ENCODE measurements at places on chromosomes 1 and 21.

DNA sequence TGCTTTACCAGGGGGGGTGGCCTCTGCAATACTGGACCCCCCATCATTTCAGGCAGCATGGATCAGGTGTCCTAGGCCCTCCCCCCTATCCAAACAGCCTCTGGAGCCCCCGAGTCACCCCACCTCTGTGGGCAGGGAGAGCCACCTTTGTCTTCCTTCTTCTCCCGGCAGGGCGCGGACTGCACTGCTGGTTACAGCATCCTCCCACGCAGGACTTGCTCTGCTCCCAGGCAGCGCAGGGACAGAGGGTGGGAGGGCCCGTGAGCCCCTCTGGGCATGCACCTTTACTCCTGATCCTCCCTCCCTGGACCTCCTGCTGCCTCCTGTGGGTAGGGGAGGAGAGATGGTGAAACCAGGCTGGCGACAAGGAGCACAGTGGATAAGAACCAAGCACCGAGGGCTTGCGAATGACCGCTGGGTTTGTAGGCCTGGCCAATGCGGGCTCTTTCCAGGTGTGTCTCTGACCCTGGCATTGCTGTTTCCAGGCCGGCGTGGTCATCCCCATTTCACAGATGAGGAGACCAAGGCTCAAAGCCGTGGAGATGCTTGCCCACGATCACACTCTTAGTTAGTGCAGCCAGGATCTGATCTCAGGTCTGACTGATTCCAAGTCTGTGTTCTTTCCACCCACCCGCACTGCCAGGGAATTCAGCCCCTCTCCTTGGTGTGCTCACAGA is 73.6 kb upstream of the TARDBP start:
- no peak for DNase-seq

GRCh38 chr1:161866241-161866640 is 100.1 kb downstream of the ATF6 start:
- no peak for DNase-seq

- DNase-seq: no peak
Measured at GRCh38 chr1:27609618-27610240, 5.8 kb upstream of the AHDC1 start.

GRCh38 chr1:109821831-109822745 is 58.4 kb upstream of the EPS8L3 start:
- no peak for DNase-seq

DNA sequence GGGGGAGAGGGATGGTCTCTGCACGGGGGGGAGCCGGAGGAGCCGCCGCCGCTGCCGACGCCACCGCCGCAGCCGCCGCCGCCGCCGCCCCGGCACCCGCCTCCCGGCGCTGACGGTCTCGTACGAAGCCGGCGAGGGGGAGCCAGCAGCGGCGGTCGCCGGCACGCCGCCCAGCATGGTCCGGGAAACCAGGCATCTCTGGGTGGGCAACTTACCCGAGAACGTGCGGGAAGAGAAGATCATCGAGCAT is 311 bp downstream of the SPEN start:
- DNase-seq: no peak

GRCh38 chr1:47637111-47637685 is 199.4 kb downstream of the FOXD2 start:
- DNase-seq: no peak

GRCh38 chr1:24275510-24275909 is 43.6 kb upstream of the GRHL3 start:
- DNase-seq: no peak

All from cortex of kidney (tissue), 1 donor.